ENCODE measurements at places on chromosomes 5 and 9.

GRCh38 chr9:33346564-33346963 lies 55.8 kb downstream of the AQP7 start:
- no peak for DNase-seq

GRCh38 chr9:101707721-101708120 lies 30.7 kb downstream of the GRIN3A start:
- DNase-seq = no peak

DNA sequence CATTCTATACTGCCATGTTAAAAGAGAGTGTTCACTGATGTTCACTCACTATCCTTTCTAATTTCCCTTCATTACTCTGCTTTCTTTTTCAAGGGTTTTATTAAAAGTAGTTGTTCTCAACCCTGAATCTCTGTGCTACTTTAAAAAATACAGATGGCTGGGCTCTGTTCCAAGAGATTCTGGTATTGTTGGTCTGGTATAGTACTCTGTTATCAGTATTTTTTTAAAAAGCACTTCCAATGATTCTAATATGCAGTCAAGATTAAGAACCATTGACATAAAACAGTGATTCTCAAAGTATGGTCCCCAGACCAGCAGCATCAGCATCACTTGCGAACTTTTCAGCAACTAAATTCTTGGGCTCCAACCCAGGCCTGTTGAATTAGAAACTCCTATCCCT lies 77.0 kb upstream of the STARD4 start:
- no peak for DNase-seq

GRCh38 chr9:121735065-121735792 lies 83.8 kb downstream of the DAB2IP start:
- no peak for DNase-seq

- DNase-seq = no peak
Observed at GRCh38 chr9:107932046-107932445, 442.5 kb upstream of the KLF4 start.

All from stimulated activated CD4-positive, alpha-beta T cell treated with anti-CD3 and anti-CD28 coated beads, Interleukin-1b, Interleukin-23, amount 100 ng/mL, for 1 hour (primary cell).